ENCODE measurements at places on chromosomes 2 and 18.

DNA sequence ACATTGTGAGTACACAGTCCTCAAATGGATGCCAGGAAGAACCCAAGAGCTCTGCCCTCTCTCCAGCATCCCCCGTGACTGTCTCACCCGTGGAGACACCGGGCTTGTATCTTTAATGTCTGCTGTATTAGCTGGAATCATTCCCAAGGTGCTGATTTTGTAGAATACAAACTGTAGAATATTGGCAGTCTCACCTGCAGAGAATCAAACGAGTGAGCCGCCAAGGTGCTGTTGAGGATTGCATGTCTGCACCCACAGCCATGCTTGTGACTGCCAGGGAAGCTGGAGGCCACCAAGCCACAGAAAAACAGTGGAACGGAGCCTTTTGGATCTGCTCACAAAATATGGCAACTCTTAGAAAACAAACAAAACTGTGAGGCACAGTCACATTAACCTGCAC is 37.5 kb downstream of the TMEM18 start:
- no peak for DNase-seq

DNA sequence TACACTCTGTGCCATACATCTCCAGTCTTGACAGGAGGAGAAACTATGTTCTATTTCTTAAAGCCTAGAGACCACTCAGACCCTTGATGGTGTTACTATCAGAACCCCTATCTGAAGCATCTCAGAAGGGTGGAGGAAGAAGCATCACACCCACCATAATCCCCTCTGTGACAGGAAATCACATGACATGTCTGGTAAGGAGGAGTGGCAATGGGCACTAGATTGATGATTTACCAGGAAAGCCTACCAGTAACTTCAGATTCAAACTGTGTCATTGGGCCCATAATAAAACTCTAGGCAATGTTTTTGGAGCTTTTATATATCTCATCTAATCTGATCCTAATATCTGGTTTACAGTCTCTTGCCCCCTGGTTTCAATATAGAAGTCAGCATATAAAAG is 37.1 kb upstream of the C2orf66 start:
- no peak for DNase-seq

DNA sequence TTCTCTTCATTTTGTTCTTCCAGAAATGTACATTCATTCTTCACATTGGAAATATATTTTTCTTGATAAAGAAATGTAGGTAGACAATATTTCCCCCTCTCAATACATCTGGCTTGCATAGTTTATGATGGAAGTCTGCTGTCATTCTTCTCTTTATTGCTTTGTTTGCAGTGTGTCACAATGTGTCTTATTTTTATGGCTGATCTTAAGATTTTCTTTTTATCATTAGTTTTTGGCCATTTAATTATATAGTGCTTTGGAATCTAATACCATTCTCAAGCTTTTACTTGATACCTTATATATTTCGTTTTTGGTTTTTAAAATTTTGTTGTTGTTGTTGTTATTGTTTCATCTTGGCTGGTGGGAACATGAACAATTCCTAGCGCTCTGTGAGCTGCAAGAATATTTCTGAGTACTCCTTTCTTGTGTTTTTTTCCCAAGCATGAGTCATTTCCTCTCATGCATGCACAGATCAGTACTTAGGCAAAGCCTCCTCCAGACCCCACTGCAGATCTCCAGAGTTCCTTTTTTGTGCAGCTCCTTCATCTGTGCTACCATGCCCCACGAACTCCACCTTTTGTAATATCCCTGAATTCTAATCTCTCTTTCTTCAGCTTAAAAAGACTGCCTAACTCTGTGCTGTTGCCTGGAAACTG is 13.7 kb upstream of the MMADHC start:
- no peak for DNase-seq

GRCh38 chr2:241499146-241499965 is 9.0 kb downstream of the STK25 start:
- no peak for DNase-seq

GRCh38 chr2:40266201-40266600 is 185.7 kb downstream of the SLC8A1 start:
- DNase-seq = no peak
